ENCODE measurements at places on chromosomes 1 and 21. TPM values are rescaled to one million over a fixed set of nuclear protein-coding genes. Genes with fewer than 3 reads are reported as not detected.

Gene TRMT13
- polyA plus RNA-seq: 6.7 TPM

Gene LCE2B
- not detected for polyA plus RNA-seq

Gene MYOG
- polyA plus RNA-seq: 0.05 TPM

Gene KTI12
- 13.7 TPM for polyA plus RNA-seq

Gene ZNF648
- polyA plus RNA-seq: not detected

Gene CFAP141
- polyA plus RNA-seq: not detected

Gene PBX1
- 45.7 TPM for polyA plus RNA-seq

Gene RNU1-2
- polyA plus RNA-seq: not detected

Gene C1orf216
- 13.9 TPM for polyA plus RNA-seq

Gene DENND2D
- 9.6 TPM for polyA plus RNA-seq

Gene CYYR1
- polyA plus RNA-seq: 33.6 TPM

Gene OR14K1
- polyA plus RNA-seq: not detected

Gene CD1C
- not detected for polyA plus RNA-seq

Gene IL19
- 0.12 TPM for polyA plus RNA-seq

Gene EPS15
- polyA plus RNA-seq: 16.1 TPM

Gene CLIC6
- 1.8 TPM for polyA plus RNA-seq

Gene RPTN
- not detected for polyA plus RNA-seq

Gene TMEM54
- 41.3 TPM for polyA plus RNA-seq

Gene ATP1A2
- polyA plus RNA-seq: 7.3 TPM

Gene CELA2A
- not detected for polyA plus RNA-seq

Gene CRYBG2
- 0.14 TPM for polyA plus RNA-seq

Gene PRMT2
- polyA plus RNA-seq: 38.9 TPM

Gene LCE1A
- polyA plus RNA-seq: not detected

Gene ALG14
- polyA plus RNA-seq: 2.7 TPM

Gene DNM3
- polyA plus RNA-seq: 2.1 TPM

Gene F5
- 0.67 TPM for polyA plus RNA-seq

Gene IVNS1ABP
- 24.3 TPM for polyA plus RNA-seq

Data from adipose tissue (tissue), 3 donors.